ENCODE measurements at places on chromosomes 12 and 14.

GRCh38 chr14:78508023-78508422 is 337.9 kb downstream of the NRXN3 start:
- DNase-seq, result no peak

- peak; percentile 74 for DNase-seq
These were observed 68.2 kb downstream of the ATP23 start for GRCh38 chr12:58009405-58010195.

- DNase-seq, result no peak
These were observed 96.4 kb downstream of the EFCAB11 start for GRCh38 chr14:89858089-89858488.

- DNase-seq, result no peak
These were observed at the start of gene KRT3 for GRCh38 chr12:52795694-52796428. Gene KRT3 (minus strand): TSS chr12:52796117. CDS start chr12:52796042, 75 bp downstream.

GRCh38 chr14:104879983-104880565 is 15.0 kb downstream of the CEP170B start:
- DNase-seq, result no peak

DNA sequence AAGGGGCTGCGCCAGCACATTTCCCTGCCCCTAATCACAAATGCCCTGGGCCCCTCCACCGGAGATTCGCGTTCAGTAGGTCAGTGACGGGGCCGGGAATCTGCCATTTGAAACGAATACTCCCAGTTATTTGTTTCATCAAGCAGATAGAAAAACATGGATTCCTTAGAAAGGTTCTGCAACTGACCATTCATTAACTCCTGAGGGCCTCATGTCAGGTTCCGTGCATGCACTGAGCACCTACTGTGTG is 25.6 kb upstream of the UBC start:
- DNase-seq, result no peak

DNA sequence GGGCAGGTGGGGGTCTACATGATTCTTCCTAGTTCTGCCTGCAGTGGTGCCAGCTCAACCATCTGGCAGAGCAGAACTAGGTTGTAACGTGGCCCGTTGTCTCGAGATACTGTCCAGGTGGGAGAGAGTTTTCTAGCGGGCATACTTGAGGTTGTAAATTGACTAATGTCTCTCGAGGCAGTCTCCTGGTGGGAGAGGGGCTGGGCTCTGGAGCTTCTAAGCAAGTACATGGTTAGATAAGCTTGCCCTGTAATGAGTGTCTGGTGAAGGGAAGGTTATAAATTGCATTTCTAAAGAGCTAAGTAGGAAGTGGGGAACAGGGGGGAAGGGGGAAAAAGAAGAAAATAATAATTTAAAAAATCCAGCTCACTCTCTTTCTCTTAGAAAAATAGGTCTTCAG is 18.1 kb downstream of the BDKRB1 start:
- DNase-seq, result no peak
